ENCODE measurements at places on chromosomes 4 and X. TPM values are rescaled to one million over a fixed set of nuclear protein-coding genes. Genes with fewer than 3 reads are reported as not detected.

Gene PAGE2
- total RNA-seq = not detected

Gene AMOT
- total RNA-seq = 7.1 TPM

Gene RASL11B
- total RNA-seq = 8.1 TPM

Gene CENPVL3
- not detected for total RNA-seq

Gene NEIL3
- total RNA-seq = 2.5 TPM

Gene NEUROG2
- not detected for total RNA-seq

Gene TECRL
- total RNA-seq = not detected

Gene PPARGC1A
- 2.2 TPM for total RNA-seq

Gene MBNL3
- total RNA-seq = 3.8 TPM

Gene RTL9
- total RNA-seq = 0.33 TPM

Gene MAGEC1
- total RNA-seq = not detected

Gene TEX13C
- total RNA-seq = not detected

Gene F8A3
- total RNA-seq = 6.1 TPM

Gene F11
- total RNA-seq = not detected

All from chondrocyte (in vitro differentiated cells).